ENCODE measurements at places on chromosomes 1 and 21. TPM values are rescaled to one million over a fixed set of nuclear protein-coding genes. Genes with fewer than 3 reads are reported as not detected.

- DNase-seq = no peak
Measured at GRCh38 chr1:91714867-91715381, 171.0 kb downstream of the TGFBR3 start.

DNA sequence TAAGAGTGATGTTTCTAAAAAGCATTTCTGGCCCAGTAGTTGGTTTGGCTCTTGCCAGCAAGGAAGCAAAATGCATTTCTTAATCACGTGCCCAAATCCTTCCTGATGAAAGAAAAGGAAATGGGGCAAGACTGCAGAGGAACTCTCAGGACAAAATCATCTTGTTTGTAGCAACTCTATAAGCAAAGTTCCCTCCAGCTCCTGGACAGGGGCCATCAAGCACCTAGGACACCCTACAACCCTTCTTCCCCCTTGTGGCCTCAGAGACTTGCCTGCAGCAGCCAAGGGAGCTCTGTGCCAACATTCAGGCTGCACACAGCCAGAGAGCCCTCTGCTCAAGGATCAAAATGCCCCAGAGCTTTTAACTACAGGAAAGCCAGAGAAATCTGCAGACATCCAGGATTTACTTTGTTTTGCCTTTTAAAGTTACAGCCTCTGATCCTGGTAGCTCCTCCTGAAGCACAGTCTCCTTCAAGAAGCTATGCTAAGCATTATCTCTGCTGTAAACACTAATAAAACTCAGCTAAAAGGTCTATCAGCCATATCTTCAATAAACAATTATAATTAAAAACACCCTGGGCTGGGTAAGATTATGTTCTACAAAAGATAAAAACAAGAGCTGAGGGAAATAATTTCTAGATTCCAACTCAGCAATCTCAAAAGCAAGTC lies 105.0 kb downstream of the KIAA0319L start:
- no peak for DNase-seq

DNA sequence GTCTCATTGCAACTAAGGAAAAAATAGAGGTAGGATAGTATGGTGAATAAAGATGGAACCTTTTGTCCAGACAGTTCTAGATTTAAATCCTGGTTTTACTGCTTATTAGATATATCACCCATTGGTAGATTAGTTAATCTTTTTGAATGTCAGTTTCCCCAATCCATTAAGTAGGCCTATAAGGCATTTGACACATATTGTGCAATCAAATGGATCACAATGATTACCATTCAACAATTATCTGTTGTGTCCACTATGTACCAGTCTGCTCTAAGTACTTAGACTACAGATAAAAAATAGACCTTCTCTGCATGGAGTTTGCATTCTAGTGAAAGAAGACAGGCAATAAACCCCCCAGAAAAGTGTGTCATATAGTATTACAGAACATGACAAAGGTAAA lies 6.0 kb upstream of the PALMD start:
- DNase-seq = no peak

DNA sequence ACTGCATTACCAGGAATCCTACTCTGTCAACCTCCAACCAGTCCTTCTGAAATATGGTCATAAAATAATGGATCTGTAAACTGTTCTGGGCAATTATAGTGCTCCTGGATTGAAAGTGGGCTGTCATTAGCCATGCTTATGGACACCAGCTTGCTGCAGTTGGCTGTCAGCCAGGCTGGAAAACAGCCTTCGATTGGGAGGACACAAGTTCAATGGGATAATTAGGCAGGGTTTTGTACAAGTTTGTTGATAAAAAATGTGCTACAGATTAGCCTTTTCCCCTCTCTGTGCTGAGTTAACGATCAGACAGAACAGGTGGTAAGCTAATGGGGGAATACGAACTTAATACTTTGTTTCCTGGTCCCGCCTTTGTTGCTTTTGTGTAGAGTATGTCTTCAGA lies 413.9 kb downstream of the DUSP10 start:
- no peak for DNase-seq

DNA sequence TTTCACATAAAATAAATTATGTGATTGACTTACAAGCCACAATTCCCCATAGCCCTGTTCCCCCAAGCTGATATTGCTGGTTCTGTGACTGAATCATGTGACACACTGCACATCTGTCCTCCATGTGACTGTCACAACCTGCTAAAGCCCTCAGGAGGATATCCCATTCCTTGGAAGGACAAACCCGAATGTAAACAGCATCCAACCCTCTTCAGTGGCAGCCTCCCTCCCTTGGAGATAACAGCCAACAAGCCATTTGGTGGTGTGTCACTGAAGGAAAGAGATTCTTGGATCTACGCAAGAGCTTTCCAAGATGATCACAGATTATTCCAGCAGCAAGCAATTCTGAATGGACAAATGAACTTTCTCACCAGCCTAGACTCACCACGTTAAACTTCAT lies 153.9 kb upstream of the TIAM1 start:
- no peak for DNase-seq

- no peak for DNase-seq
Measured at GRCh38 chr1:84398175-84399155, at the start of gene DNASE2B. TSS of gene DNASE2B (plus strand) at chr1:84398484. CDS start at chr1:84398565, 81 bp downstream.

The CCDC17 gene
- total RNA-seq = 2.3 TPM

GRCh38 chr1:229943988-229944743 lies 122.9 kb upstream of the GALNT2 start:
- DNase-seq = no peak

DNA sequence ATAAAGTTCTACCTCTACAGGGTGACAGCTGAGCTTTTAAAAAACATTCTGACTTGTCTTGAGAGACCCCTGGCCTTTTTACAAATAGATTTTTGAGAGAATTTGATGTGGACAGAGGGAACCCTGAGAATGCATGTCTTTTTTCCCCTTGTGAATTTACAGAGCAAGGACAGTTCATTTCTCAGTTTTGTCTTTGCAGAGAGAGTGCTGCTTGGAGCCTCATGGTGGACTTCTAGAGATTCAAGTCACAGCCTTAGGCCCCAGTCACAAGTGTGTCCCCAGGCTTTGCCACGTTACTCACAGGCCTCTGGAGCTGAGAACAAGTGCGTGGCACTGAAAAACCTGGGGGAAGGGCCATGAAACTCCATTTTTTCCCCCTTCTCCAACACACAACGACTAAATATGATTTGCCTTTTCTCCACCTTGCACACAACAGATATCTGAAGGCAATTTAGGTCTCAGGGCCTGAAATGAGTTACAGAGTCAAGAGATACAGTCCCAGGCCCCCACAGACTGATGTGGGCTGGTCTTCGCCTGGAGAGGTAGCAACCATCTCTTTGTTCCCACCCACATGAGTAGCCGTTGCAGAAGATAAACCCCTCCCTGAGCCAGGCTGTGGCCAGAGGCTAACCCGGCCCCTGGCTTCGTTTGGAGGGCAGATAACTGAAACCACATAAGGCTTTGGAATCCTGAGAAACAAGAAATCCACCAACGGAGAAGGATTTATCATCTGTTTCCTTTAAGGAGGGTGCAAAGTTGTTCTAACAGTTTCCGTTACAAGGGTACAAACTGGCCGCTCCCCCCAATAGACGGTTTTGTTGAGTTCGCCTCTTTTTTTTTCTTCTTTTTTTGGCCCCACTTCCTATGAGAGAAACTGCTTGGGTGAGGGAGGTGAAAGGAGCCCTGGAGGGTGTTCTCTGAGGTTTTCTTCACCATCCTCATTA lies 1.0 kb upstream of the PIGV start:
- DNase-seq = peak; percentile 32

The ZNF669 gene
- total RNA-seq = 10.0 TPM

The DOP1B gene
- total RNA-seq = 24.6 TPM

The FAM167B gene
- 0.87 TPM for total RNA-seq

GRCh38 chr1:40783001-40783905 lies at the start of gene KCNQ4:
TSS of gene KCNQ4 (plus strand) at chr1:40783787. CDS start at chr1:40784094, 307 bp downstream.
- DNase-seq = no peak

- DNase-seq = no peak
Measured at GRCh38 chr1:154350383-154350782, 25.1 kb downstream of the ATP8B2 start.

The HAO2 gene
- not detected for total RNA-seq

- DNase-seq = no peak
Measured at GRCh38 chr1:85243372-85243771, 16.1 kb downstream of the C1orf52 start.

The KCNE2 gene
- not detected for total RNA-seq

The PLA2G4A gene
- not detected for total RNA-seq

The SLAMF9 gene
- total RNA-seq = not detected

DNA sequence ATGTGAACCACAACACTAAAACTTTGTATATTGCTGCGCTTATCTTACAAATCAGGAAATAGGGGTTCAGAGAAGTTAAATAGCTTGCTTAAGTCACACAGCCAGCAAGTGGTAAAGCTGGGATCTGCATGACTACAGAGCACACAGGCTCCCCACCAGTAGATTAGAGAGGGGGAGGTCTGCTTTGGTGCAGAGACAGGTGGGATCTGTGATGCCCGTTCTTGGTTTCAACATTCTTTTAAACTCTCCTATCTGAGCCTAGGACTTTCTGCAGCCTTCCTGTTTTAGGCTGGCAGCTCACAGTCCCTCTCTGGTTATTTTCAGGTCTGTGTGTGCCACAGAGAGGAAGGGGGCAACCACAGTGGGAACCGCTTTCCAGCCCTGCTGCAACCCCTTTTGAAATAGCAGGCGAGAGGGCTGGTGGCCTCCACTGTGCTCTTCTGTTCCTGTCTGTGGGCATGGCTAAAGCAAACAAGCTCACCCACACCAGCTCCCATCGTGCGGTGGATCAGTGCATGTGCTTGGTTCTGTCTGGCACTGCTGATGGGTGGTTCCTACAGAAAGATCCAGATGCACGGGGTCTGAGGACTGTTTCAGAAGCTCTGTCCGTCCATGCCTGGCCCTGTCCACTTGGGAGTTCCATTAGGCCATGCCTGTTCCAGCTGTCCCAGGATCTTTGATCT lies 1.7 kb upstream of the IL6R start:
- DNase-seq = peak; percentile 55

- peak; percentile 68 for DNase-seq
Measured at GRCh38 chr1:148263128-148263905, 111.2 kb upstream of the NBPF11 start.

DNA sequence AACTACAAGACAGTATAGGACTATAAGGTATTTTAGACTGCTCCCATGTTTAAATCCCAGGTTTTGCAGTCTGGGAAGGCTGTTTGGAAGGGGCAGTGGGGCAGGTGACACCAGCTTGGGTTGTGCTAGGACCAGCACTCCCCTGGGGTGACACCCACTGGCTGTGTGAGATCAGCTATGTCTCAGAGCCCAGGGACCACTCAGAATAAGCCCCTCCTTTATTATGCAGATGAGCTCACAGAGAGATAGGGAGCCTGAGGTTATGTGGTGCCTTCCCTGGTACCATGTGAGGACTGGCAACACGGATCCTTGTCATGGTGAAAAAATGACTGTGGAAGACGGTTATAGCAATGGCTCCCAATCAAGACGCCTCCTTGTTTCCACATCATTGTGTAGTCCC lies 71.0 kb downstream of the NENF start:
- DNase-seq = no peak

DNA sequence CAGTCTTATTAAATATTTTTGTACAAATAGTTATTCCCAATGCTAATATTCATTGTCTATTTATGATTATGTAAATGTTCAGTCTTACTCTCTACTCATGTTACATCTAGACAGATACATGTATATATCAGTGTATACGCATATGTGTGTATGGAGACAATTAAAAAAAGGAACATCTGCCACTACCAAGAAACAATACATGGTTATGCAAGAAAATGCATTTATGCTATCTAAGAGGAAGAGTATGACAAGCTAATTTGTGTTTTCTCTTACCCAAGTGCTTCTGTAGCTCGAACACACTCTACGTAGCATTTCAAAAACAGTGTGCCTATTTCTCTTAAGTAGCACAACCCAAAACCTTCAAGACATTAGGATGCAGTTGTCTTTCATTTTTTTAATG lies 6.1 kb upstream of the RLF start:
- no peak for DNase-seq

DNA sequence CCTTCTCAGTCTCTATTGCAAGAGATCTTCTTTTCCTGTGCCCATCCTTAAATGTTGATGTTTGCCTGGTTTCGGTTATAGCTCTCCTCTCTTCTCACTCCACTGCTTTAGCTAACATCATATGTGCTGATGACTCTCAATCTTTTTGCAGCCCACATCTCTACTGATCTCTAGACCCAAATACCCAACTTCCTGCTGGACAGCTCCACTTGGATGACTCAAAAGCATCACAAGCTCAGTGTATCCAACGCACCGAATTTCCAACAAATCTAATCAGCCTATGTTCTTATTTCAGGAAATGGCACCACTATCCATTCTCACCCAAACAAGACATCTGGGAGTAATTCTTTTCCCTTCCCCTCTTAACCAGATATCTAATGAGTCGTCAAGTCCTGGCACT lies 79.1 kb upstream of the ARTN start:
- DNase-seq = no peak

The MRAP gene
- total RNA-seq = not detected

The FCRLB gene
- 0.25 TPM for total RNA-seq

The PLEKHN1 gene
- total RNA-seq = 3.2 TPM

The DNAJC8 gene
- 128 TPM for total RNA-seq

DNA sequence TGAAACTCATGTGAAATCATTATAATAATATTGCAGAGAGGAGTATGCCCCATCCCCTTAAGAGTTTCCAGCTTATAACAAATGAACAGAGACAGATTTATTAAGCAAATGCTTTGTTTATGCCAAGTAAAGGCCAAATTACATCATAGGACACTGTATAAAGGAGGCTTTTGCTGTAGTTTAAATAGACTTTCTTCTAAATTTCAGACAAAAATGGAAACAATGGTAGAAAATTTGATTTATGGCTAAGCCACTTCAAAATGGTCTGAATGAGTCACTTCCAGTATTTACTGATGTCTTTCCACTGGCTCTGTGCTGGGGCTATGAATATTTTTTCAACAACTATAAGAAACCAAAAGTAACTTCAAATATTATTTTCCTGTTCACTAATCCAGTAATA lies 81.1 kb upstream of the ST6GALNAC5 start:
- no peak for DNase-seq
